ENCODE measurements at places on chromosomes 1 and 21. TPM values are rescaled to one million over a fixed set of nuclear protein-coding genes. Genes with fewer than 3 reads are reported as not detected.

DNA sequence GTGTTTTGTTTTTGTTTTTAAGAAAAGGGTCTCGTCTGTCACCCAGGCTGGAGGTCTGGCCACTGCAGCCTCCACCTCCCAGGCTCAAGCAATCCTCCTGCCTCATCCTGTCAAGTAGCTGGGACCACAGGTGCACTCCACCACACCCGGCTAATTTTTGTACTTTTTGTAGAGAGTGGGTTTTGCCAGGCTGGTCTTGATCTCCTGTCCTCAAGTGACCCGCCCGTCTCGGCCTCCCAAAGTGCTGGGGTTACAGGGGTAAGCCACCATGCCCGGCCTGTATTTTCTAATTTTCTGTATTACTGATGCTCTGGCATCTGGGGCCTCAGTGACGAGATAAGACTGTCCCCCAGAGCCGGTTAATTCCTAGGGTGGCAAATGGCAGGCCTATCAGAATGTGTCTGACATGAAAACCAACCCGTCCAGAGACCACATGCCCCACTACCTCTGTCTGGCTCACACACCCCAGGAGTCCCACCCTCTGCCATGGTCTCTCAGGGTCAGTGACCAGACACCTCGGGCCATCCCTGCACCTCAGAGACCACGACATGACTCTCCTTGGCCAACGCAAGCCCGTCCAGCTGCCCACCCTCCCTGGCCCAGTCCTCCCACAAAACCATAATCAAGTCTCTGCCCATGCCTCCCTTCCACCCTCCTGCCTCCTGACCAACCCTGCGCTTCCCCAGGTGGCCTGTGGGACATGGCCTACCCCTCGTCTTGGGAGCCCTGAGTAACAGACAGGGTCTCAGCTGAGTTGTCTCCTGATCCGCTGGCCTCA is 12.5 kb downstream of the NPHP4 start:
- H3K27ac ChIP-seq = peak overlapping the region; percentile 80
- peaks cover 2% of the 10 kb centered on the region for H3K36me3 ChIP-seq
- no peak for DNase-seq
- no peaks in the 10 kb centered on the region for H3K27me3 ChIP-seq
- H3K4me1 ChIP-seq = peaks cover 16% of the 10 kb centered on the region

- no peaks in the 10 kb centered on the region for H3K4me1 ChIP-seq
- no peak overlapping the region for H3K27ac ChIP-seq
- H3K36me3 ChIP-seq = no peaks in the 10 kb centered on the region
- H3K4me3 ChIP-seq = no peak overlapping the region
- DNase-seq = no peak
- H3K27me3 ChIP-seq = peaks cover 11% of the 10 kb centered on the region
Observed at GRCh38 chr1:247295274-247295684, 36.4 kb downstream of the ZNF496 start.

Gene BEND5
- 0.70 TPM for total RNA-seq

DNA sequence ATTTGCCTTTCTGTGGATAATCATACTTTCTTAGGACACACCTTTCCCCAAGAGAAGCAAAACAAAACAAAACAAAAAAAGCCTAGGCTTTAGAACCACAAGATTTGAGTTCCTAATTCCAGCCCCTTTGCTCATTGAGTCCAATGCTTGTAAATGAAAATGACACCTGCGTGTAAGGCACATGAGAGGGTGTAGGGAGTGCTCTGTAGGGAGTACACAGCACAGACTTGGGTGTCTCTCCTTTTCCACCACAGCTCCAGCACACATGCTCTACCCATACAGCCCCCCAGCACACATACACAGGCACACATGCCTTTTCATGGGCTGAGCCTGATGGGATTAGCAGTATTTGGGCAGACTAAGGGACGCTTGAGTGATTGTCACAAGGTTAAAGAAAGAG is 9.2 kb upstream of the NGF start:
- H3K4me3 ChIP-seq = no peak overlapping the region
- DNase-seq = no peak
- H3K27ac ChIP-seq = no peak overlapping the region

DNA sequence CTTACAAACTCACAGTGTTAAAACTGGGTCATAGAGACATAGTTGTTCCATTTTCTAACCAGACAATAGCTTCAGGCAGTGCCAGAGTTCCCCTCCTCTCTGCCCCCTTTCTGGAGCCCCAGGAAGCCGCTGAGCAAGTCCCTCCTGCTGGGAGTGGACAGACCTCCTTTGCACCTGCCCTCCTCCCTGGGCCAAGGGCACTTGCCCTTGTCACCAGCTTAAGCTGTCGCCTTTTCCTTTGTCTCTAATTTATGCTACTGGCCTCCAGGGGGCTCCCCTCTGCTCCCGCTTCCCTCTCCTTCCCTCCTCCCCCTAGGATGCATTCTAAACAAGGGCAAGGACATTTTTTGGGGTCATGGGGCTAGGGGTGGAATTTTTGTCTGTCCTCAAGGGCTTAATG is 182.4 kb downstream of the MIS18A start:
- no peak overlapping the region for H3K27ac ChIP-seq
- DNase-seq = no peak
- peaks cover 37% of the 10 kb centered on the region for H3K27me3 ChIP-seq
- no peaks in the 10 kb centered on the region for H3K4me1 ChIP-seq
- no peaks in the 10 kb centered on the region for H3K36me3 ChIP-seq
- no peak overlapping the region for H3K4me3 ChIP-seq

All from T-helper 17 cell (primary cell).